ENCODE measurements at places on chromosomes 11 and 22.

GRCh38 chr11:13207665-13208594, 69.7 kb upstream of the BMAL1 start:
- DNase-seq, result peak; percentile 32

- no peak for DNase-seq
Measured at GRCh38 chr11:20156876-20157613, 3.2 kb downstream of the DBX1 start.

- DNase-seq, result no peak
Measured at GRCh38 chr22:42462016-42462415, 29.8 kb upstream of the NFAM1 start.

DNA sequence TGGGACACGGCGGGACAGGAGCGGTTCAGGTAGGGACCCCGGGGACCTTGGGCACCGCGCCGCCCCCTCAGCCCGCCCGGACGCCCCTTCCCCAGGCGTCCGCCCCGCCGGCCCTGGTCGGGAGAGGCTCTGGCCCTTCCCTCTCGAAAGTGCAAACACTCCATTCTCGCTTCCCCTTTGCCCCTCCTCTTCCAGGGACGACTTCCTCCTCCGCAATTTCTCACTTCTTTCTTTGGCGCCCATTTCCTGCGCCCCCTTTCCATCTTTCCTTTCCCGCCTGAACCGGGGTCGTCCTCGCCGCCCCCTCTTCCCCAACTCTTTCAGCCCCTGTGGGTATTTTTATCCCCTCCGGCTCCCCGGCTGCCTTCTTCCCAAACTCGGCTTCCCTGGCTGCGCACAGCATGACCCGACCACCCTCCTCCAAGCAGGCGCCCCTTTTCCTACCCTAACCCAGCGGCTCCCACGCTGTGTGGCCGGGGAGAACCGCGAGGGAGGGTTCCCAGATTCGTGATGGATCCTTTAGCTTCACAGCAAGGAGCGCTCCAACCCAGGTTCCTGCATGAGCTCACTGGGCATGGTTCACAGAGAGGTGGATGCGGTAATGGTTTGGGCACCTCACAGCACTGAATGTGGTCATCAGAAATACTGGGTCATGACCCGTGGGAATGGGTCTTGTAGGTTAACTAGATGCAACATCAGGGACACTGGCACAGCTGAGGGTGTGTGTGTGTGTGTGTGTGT, 689 bp downstream of the RAB39A start:
- peak; percentile 12 for DNase-seq

- no peak for DNase-seq
Measured at GRCh38 chr11:73240190-73240781, 22.2 kb downstream of the P2RY2 start.

DNA sequence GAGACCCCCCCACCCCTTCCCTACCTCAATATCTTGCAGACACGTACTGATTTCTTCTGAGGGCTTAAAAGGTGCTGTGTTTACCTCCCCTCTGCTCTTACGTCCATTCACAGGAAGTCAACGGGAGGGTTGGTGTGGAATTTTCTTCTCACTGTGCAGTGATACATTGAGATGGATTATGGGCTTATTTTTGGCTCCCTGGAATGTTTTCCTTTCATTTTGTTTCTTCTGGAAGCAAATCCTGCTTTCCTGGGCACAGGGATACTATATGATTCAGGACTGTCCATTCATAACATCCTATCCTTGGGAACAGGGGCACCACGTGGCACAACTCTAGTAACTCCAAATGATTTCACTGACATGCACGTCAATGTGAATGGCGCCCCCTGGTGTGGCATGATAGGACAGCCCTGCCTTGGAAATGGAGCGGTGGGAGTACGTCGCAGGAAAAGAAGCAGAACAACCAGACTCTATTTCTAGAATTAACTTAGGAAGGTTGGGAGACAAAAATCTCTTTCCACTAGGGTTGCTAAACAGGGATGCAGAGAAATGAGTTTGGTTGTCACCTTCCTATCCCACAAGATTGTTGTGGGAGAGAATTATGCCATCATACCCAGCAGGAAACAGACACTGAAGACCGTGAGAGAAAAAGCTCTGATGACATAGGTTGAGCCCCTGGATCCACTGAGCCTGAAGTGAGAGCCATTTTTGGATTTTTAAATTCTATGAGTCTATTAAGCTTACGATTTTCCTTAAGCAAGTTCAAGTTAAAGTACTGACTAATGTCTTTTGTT, 146.5 kb upstream of the RAG2 start:
- no peak for DNase-seq

DNA sequence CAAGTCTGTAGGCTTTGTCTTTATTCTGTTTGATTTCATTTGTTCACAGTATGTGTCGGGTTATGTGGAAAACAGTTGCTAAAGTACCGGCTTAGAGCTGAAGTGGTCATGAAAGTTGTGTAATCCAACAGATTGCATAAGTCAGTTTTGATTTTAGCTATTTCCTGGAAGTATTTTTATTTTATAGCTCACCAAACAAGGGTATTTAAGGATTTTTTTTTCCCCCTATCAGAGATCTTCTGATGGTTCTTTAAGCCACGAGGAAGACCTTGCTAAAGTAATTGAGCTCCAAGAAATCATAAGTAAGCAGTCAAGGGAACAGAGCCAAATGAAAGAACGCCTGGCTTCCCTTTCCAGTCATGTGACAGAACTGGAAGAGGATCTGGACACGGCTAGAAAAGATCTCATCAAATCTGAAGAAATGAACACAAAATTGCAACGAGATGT, 55.9 kb downstream of the PPFIA1 start:
- DNase-seq, result no peak

DNA sequence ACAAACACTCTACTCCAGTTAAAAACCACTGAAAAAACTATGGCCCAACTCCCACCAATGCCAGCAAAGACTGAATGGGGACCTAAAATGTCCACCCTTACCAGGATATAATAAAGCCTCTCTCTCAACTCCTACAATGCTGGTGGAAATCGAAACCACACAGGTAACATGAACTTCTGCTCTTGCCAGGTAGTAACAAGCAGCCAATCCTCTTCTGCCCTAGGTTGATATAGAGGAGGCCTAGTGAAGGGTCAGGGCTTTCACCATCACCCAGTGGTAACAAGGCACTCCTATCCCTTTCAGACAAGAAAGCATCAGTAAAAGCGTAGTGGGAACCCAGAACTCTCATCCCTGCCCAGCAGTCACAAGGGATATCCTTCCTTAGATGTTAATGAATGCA, 22.6 kb downstream of the DCUN1D5 start:
- no peak for DNase-seq

DNA sequence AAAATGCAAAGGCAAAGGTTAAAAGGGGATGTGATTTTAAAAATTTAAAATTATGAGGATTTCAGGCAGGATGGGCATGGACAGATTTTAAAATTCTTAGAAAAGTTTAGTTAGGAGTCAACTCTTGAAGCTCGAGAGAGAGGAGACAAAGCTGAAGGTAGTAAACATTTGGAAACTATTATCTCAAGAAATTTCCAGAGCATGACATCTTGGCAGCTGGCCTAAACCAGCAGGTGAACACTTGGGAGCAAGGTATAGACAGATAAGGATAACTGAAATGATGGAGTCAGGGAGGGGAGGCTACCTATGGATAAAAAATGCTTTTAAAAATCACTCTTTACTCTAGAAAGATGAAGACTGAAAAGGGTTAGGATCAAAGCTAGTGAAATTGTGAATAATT, 13.7 kb downstream of the POU2AF3 start:
- no peak for DNase-seq
